CD4-positive, alpha-beta T cell treated with Interleukin-12 subunit alpha and Interleukin-12 subunit beta, for 1 hour (primary cell): ENCODE measurements at places on chromosomes 5 and 9.

DNA sequence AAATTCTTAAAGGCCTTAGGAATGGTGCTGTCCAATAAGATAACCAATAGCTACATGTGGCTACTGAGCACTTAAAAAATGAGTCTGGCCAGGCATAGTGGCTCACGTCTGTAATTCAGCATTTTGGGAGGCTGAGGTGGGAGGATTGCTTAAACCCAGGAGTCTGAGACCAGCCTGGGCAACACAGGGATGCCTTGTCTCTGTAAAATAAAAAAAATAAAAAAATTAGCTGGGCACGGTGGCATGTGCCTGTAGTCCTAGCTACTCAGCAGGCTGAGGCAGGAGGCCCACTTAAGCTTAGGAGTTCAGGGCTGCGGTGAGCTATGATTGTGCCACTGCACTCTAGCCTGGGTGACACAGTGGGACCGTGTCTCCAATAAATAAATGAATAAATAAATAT is 1.3 kb upstream of the SLC22A5 start:
- DNase-seq, result no peak

DNA sequence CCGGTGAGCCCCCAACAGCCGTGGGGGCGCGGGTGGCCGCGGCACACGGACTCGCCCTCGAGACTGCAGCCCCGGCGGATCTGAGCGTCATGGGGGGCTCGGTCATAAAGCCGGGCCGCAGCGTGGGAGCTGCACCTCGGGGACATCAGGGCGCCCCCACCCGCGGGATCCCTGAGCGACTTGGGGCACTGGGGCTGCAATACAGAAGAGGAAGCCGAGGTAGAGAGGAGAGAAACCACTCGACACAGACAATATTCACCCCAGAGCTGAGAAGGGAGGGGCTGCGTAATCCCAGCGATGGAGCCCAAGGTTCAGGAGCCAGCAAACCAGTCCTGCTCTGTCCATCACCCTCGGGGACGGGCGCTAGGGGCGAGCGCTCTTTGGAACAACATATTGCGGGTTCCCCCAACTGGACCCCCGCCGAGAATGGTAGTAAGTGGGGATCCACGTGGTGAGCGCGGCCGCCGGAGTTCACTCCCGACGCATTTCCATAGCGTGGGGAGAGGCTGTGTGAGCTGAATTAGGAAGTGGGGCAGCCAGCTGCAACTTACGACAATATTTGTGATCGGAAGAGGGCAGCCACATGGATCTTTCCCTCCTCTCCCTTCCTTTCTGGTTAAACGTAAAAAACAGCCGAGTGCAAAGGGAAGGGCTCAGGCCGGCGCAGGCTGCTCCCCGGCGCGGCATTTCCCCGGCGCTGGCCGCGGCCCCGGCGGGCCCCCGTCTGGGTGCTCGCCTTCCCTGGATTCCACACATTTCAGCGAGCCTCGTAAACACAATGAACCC is 9.9 kb downstream of the PTCH1 start:
- peak; percentile 37 for DNase-seq

GRCh38 chr5:131514316-131515283 is 120.4 kb downstream of the RAPGEF6 start:
- peak; percentile 73 for DNase-seq

DNA sequence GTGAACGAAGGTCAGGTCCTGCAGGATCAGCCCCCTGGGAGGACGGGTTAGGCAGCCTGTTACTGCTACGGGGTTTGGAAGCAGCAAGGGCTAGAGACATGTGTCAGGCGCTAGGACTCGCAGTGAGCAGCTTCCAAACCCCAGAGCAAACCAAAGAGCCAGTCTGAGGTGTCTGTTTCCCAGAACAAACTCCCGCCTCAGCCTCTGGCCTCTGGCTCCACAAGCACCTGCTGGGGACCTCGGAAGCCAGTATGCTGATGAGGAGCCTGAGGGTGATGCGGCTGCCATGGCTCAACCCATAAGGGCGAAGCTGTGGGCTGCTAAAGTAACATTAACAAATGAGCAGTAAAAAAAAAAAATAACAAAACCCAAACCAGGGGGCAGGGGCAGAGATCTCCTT is 35.0 kb downstream of the PRRT1B start:
- no peak for DNase-seq

DNA sequence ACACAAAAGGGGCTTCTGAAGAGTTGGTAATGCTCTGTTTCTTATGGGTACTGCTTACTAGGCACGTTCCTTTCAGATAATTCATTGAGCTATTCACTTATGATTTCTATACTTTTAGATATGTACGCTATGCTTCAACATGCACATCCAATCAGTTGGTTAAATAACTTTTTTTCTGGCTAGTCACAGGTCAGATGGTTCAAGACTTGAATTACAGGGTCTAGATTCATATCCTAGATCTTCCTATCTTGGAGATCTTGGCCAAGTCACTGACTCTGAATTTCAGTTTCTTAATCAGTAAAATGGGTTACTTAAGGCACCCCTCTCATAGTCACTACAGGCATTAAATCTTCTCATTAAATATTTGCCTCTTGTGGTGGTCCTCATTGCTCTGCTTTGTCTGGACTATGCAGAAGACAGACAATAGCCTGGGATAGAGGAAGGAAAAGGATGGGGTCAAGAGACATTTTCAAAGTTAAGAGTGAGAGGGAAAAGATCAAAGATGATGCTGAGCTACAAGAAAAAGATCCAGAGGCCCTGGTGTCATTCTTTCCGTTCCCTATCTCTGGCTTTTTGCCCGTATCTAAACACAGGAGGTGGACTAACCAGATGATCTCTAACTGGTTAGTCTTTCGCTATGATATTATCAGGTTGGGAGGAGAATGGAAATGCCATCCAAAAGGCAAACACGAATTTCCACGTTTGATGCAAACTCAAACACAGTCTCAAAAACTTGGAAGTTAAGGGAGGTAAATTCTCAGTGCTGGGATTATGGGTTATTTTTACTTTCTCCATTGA is 1.8 kb upstream of the CCDC180 start:
- no peak for DNase-seq

GRCh38 chr9:131500377-131500776 is 2.3 kb upstream of the POMT1 start:
- peak; percentile 81 for DNase-seq
